Astrocyte of the cerebellum (primary cell): ENCODE measurements at places on chromosomes 12 and 14.

GRCh38 chr12:132175496-132176384 lies 31.5 kb downstream of the NOC4L start:
- DNase-seq: no peak

DNA sequence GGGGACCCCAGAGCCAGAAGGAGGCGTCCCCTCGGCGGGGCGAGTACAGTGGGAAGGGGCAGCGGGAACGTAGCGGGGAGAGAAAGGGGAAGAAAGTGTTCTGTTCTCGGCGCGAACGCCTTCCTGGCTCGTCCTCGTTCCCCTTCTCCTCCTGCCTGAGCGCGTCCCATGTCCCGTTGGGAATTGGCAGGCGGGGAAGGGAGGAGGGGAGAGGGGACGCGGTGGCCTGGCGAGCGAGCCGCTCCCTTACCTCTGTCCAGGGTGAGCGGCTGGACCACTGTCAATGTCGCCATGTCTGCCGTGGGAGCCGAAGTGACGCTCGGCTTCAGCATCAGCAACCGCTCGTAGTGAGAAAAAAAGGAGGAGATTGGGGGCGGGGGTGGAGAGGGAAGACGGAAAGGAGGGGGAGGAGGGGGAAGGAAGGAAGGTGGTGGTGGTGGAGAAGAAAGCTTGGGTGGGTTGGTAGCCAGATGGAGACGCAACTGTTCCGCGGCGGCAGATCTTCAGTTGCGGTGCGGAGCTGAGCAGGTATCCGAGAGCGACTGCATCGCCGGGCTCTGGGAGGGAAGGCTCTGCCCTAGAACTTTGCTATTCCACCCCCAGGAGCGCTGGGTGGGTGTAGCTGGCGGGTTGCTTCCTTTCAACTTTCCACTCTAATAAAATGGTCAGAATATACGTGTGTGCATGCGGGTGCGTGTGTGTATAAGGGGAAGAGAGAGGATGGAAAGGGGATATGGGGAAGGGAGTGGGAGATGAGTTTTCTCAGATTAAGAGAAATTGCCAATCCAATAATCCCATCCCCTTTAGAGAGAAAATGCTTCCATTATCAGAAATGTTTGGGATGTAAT lies at the start of gene LIN7A:
TSS of gene LIN7A (minus strand) at position 544 of the 848 bp plus-strand sequence. CDS start at position 332, 212 bp downstream.
- no peak for DNase-seq

GRCh38 chr12:132449565-132450417 lies 40.2 kb upstream of the FBRSL1 start:
- no peak for DNase-seq

GRCh38 chr14:102560458-102561261 lies 31.8 kb upstream of the RCOR1 start:
- DNase-seq: no peak

GRCh38 chr12:749751-750270 lies 2.6 kb upstream of the WNK1 start:
- no peak for DNase-seq

- no peak for DNase-seq
Observed at GRCh38 chr14:68922886-68923285, 56.2 kb downstream of the ACTN1 start.

- DNase-seq: no peak
Observed at GRCh38 chr14:69671365-69672030, 60.1 kb downstream of the SUSD6 start.

- DNase-seq: no peak
Observed at GRCh38 chr12:4858386-4858785, 51.3 kb upstream of the KCNA1 start.

DNA sequence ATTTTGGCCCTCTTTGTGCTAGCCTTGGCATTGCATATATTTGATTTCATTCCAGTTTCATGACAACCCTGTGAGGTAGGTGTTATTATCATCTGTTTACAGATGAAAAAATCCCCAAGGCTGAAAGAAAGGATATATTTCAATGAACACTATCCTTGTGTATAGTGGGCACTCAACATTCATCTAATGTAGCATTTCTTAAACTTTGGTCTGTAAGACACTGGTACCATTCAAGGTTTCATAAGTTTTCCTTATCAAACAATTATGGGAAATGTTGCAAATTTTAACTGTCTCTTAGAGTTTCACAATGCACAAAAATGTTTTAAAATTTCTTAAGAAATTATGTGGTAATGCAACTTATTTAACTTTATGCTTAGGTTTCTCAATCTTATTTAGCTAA lies 44.3 kb downstream of the ATP23 start:
- no peak for DNase-seq

- peak; percentile 46 for DNase-seq
Observed at GRCh38 chr12:14845350-14845750, 2.0 kb upstream of the ART4 start.

DNA sequence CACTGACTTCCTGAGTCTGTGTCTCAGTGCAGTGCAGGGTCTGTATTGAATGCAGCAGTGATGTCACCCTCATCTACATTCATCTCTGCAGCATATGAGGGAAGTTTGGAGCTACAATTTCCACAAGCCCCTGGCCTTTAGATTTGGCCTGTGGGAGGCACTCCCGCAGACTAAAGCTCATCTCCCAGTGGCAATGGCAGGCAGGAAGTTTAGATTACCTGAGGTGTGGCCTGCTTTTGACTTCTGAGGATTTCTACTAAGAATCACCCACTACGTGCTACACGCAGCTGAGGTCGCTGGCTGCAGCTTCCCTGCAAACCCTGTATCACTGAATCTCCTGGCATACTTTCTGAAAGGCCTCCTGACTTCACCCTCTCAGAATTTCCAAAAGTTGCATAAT lies 202.2 kb upstream of the PRKD1 start:
- DNase-seq: no peak

GRCh38 chr14:75113932-75114539 lies 12.8 kb downstream of the NEK9 start:
- DNase-seq: no peak

DNA sequence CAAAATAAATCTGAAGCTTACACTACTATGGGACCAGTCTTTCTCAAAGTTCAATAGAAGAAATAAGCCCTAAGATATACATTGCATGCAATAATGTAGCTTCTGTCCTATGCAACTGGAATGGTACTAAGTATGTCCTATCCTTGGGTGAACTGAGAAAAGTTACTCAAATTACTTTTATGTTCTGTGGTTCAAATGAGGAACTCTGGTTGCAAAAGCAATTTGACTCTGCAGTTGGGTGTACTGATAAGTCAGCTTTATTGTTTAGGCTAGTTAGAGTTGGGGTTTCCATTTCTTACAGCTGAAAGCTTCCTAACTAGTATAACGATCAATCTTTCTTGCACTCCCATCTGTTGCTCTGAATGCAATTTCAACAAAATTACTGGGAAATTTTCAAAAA lies 29.2 kb downstream of the GPR135 start:
- DNase-seq: no peak

DNA sequence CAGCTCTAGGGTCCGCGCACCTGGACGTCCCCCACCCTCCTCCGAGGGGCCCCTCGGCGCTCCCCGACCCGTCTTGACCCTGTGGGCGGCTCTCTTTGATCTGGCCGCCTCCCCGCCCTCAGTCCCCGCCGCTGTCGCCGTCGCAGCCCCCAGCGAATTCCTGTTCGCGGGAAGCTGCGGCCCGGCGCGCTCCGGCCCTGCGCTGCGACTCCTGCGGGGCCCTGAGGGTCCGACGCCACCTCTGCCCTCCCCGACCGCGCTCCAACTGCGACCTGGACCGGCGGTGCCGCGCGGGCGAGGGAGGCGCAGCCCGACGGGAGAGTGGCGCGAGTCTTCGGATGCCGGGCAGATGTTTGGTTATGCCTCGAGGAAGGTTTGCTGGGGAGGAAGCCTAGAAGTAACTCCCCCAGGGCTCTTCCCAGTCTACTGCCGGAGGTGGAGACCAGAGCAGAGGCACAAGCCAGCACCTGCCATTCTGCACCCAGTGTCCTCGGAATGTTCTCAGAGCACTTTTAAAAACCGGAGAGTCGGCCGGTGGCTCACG lies 440 bp upstream of the ISM2 start:
- DNase-seq: no peak

DNA sequence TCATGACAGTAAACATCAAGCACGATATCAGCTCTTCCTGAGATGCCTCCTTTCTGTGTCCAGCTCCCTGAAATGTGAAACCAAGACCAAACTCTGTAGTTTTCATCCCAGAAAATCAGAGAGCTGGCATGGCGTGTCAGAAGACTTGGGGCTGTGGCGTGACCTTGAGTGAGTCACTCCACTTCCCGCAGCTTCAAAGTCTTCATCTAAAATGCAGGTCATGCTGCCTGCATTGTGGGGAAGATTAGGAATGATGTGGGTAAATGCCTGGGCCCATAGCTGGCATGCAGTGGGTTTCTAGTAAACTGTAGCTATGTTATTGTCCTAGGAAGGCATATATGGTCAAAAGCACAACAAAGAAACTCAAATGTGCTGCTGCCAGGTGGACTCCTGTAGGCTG lies 28.8 kb downstream of the OAS2 start:
- peak; percentile 79 for DNase-seq

GRCh38 chr12:68844788-68845695 lies 37.1 kb downstream of the MDM2 start:
- DNase-seq: no peak

DNA sequence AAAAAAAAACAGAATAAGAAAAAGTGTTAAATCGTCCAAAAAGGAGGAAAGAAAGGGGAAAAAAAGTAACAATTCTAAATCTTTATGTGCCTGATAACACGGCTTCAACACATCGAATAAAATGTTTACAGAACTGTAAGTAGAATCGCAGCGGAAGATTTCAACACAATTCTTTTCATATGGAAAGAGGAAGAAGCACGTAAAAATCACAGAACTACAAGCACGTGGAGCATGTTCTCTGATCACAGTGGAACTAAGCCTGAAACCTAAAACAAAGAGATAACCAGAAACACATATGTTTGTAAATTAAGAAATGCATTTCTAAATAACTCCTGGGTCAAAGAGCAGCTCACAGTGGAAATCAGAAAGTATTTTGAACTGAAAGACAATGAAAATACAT lies 8.7 kb downstream of the CLEC7A start:
- no peak for DNase-seq

DNA sequence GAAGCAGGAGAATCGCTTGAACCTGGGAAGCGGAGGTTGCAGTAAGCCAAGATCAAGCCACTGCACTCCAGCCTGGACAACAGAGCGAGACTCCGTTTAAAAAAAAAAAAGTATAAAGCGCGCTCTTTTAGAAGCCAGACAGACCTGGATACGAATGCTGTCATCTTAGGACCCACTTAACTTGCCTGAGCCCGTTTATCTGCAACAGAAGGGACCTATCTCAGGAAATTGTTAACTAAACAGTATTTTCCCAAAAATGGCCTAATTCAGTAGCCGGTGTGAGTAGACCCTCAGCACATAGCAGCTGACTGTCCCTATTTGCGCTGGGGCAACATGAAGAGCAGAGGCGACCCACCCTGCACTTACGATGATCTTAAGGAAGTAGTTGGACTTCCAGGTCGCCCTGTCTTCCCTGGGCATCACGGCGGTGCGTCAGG lies 529 bp downstream of the RPLP0 start:
- no peak for DNase-seq

DNA sequence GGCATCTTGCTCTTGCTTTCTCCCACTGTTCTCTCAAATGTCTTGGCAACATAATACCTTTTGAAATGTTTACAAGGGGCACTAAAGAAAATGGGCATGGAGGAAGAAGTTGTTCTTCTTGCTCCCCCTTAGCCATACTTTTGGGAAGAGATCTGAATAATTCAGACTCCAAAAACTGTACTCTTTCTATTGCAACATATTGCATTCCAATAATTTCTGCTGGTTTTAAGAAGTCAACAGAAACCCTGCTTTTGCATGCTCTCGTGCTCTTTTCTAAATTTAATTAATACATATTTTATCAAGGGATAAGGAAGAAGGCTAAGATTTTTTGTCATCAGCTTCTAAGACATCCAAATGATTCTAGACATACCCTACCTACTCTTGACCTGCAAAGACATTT lies 409.9 kb upstream of the SOX5 start:
- no peak for DNase-seq

DNA sequence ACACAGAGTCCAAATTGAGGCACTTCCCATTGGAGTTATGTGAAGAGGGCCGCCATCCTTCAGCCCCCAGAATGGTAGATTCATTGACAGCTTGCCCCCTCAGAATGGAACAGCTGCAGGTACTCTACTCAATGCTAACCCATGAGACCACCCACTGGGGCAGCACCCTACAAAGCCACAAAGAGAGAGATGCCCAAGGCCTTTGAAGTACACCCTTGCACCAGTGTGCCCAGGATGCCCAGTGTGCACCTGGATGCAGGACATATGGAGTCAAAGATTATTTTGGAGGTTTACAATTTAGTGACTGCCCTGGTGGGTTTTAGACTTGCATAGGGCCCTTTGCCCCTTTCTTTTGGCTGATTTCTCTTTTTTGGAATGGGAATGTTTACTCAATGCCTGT lies 933.9 kb downstream of the SLC16A7 start:
- no peak for DNase-seq

- no peak for DNase-seq
Observed at GRCh38 chr12:19044891-19045290, 84.6 kb upstream of the PLEKHA5 start.

DNA sequence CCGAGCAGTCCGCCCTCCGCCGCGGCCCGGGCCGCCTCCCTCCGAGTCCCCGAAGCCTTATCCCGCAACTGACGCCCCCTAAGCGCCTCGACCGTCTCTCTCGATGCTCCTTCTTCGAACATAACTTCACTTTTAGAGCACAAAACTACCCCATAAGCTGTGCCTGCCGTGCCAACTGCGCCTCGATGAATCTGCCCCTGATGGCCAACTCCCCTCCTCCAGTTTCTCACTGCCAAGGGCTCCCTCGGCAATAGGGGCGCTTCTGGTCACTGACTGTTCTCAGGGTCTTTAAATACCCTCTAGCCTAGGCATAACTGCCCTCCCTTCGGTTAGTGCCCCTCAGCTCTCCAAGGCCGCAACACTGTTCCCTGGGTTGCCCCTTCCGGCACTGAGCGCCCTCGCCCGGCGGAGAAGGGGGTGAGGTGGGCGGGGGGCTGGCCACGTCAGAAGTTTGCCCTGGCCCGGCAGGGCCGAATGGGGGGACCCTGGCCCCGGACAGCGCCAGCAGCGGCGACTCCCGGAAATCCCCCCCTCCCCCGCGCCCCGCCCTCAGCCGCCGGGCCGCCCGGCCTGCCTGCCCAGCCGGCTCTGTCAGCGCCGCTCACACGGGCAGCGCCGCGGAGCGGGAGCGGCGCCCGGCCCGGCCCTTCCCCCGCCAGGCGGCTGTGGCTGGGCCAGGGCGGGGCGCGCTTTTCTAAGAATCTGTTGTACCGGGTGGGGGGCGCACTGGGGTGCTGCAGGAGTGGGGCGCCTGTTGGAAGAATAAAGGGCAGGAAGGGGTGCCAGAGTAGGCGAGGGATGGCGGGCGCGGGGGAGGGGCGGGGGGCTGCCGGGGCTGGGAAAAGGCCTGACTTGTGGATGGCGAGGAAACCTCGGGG lies 10.6 kb downstream of the RARG start:
- no peak for DNase-seq

GRCh38 chr14:65331652-65332051 lies 80.9 kb upstream of the FUT8 start:
- DNase-seq: no peak

GRCh38 chr14:91996948-91997371 lies 42.9 kb downstream of the TRIP11 start:
- DNase-seq: peak; percentile 78
